ENCODE measurements at places on chromosomes 1 and 21.

- no peak for DNase-seq
Observed at GRCh38 chr1:234498448-234499118, 19.6 kb upstream of the TARBP1 start.

DNA sequence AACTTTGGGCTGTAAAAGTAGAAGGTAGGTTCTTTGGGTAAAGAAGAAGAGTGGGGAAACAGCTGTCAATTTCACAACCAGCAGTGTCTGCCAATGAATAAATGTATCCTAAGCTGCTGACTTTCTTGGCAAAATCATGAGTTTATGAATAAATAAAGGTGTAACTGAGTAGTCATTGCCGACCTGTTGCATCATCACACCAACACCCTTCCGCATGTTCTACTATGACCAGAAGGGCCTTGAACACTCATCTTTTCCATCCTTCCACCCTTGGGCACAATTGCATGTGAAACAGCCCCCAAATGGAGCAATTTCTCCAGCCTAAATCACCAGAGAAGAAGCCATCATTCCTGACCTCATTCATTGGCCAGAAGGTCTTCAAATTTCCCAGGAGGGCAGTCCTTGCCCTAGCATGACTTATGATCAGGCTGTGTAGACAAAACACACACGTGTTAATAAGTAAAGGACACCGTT lies 31.2 kb upstream of the QSOX1 start:
- no peak for DNase-seq

DNA sequence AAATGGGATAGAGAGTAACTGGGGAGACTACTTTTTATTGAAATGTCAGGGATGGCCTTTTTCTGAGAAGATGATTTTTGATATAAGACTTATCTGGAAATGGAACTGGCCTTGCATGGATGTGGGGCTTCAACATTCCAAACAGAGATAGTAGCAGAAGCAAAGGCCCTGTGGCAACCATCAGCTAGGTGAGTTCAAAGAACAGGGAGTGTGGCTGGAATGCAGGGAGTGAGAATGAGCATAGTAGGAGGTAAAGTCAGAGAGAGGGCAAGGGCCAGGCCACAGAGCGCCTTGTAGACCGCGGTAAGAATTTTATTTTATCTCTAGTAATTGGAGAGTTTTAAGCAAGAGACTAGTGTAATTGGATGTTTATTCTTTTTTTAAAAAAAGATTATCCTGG lies 227.0 kb upstream of the B3GALT2 start:
- DNase-seq, result no peak

GRCh38 chr1:181746224-181746623 lies 262.9 kb downstream of the CACNA1E start:
- no peak for DNase-seq

DNA sequence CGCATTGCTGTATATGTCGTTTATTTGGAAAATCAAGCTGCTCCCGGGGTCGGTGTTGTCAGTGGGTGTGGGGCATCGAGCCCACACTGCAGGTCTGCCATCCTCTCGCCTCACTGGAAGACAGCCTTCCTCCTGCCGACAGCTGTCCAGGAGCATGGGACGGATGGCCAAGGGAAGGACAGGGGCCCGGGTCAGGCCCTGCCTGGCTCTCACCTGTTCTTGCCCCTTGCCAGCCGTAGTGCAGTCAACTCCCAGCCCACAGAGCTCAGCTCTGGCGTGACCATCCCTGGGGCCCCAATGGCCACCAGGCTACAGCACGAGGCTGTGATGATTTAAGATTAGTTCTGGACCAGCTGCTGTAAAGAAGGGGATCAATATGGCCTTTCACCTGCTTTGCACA lies 86.9 kb upstream of the ACTL8 start:
- no peak for DNase-seq

GRCh38 chr1:42170779-42171621 lies 6.5 kb upstream of the GUCA2A start:
- DNase-seq, result no peak
